ENCODE measurements at places on chromosomes 12 and 14.

- peak; percentile 81 for DNase-seq
These were observed 9.9 kb downstream of the SAV1 start for GRCh38 chr14:50658203-50658602.

GRCh38 chr12:89760783-89761182 lies 52.1 kb upstream of the ATP2B1 start:
- no peak for DNase-seq

GRCh38 chr12:115998119-115998633 lies 279.3 kb downstream of the MED13L start:
- DNase-seq, result peak; percentile 20

DNA sequence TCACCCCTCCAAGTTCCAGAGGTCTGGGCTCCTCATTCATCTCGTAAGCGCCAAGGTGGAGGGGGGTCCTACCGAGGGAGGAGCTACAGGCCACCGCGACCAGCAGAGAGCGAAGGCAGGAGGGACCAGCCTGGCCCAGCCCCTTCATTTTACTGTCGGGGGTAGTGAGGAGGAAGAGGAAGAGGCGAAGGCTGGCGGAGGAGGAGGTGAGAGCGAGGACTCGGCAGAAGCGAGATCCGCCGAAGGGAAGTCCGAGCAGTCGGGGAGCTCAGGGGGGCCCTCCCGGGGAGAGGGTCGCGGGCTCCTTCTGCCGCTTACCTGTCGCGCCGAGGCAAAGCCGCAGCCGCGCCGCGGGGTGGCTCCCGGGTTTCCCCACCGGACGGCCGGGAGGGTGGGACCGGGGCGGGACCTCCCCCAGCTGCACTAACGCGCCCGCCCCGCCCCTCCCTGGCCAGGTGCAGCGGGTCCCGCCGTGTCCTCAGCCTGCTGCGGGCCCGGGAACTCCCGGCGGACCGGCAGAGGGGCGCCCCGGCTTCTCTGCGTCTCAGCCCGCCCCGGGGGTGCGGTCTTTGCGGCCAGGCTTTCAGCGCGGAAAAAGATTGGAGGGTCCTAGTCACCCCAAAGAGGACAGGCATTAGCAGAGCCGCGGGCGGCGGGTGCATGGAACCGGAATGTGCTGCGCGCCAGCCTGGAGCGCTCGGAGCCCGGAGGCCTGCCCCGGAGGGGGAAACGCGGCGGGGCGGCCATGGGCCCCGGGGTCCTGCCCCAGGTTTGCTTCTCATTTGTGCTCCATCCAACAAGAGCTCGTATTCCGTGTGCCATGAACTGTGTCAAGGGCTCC lies at the start of gene GALNT6:
GALNT6 (minus strand) TSS at position 124 of the 841 bp plus-strand sequence. CDS start 11,625 bp downstream, outside the sequence.
- peak; percentile 76 for DNase-seq

- no peak for DNase-seq
These were observed 8.0 kb upstream of the ASB8 start for GRCh38 chr12:48165089-48165981.

All from kidney (tissue), 22 donors.